ENCODE measurements at places on chromosomes 5 and 9.

- DNase-seq = no peak
Measured at GRCh38 chr9:2227144-2227867, 212.2 kb downstream of the SMARCA2 start.

DNA sequence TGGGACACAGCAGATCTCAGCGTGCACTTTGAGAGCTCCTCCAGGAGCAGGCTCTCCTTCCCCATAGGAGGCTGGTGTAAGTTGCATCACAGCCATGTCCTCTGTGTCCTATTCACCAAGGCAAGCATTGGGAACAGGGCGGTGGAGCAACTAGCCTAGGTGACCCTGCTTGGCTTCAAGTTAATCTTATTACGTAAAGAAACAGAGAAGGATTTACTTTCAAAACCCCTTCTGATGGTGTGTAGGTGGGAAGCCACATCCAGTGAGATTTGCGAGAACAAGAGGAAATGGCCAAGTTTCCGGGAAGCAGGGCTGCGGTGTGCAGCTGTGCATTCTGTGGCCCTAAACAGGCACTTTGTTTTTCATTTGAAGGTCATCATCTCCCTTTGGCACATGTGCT, 80.2 kb downstream of the TRIO start:
- no peak for DNase-seq

DNA sequence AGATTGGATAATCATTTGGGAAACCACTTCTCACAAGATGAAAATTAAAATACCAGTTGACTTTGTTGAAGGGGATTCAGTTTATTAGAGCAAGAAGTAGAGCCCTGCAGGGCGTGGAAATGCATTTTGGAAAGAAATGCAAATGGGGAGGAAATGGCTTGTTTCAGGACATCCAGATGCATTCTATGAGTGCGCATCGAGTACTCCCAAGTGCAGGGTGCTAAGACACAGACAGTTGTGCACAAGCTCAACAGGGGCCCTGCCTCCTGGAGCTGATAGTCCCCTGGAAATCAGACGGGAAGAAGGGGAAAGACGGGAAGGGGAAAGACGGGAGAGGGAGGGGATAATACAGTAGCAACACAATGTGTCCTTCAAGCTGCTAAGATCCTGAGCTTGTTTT, 64.0 kb downstream of the NSUN2 start:
- no peak for DNase-seq

DNA sequence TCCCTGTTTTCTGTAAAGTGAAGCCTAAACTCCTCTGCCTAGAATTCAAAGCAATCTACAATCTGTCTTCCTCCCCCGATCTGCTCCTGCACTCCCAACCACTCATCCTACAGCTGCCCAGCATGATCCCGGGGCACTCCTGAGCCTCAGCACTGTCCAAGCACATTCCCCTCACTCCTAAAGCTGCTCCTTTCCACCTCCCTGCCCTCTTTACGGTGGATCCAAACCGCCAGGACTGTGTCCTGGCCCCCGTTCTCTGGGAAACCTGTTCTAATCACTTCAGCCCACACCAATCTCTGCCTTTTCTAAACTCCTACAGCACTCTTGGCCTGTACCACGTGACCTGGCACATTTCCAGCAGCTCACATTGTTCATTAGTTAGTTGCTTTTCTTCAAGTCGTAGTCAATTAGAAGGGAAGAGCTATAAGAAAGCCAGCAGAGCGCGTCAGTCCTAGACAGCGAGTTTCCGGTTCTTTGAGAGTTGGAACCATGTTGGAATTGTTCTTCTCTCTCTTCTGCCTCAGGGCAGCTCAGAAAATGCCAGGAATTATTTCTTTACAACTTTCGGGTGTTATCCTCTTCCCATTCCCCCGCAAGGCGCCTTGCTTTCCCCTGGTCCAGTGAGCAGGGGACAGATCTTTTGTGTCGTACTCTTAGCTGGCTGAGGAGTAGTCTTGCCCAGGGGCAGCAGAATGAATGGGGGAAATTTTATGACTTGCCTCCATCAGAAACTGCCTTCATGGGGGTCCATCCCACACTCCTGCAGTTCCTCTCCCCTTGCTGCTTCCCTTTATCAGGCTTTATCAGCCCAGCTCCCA, 60.7 kb downstream of the NRG2 start:
- no peak for DNase-seq

DNA sequence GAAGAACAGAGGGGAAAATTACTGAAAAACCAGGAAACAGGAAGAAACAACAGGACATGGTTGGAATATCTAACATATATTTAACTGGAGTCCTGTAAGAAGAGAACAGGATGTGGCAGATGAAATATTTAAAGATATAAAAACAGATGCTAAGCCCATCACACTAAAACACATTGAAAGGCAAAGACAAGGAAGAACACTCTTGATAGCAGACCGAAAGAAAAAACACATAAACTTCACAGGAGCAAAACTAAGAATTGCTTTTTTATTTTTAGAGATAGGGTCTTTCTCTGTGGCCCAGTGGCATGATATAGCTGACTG, 324.4 kb upstream of the ARRDC3 start:
- DNase-seq = no peak

GRCh38 chr5:37882636-37883035, 42.8 kb upstream of the GDNF start:
- DNase-seq = no peak

DNA sequence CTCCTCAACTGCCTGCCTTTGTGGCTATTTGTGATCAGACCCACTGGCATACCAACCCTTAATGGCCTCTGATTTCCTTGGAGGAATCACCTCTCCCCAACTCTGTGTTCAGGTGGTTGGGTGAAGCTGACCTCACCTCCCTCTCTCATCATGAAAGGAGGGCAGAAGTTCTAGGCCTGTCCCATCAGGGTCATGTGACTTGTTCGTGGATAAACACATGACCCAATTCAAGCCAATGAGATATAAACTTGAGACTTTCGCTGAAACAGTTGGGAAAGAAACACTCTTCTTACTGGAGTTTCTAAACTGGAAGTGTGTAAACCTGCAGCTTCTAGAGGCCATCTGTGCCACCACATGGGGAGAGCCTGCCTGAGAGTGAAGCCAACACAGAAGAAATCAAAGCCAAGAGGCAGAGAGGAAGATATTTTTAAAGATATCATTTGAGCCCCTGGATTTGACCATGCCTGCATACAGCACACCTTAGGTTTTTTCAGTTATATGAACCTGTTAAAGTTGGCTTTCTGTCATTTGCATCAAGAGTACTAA, 5.8 kb downstream of the GABBR2 start:
- DNase-seq = no peak

GRCh38 chr5:54601411-54602230, 84.1 kb downstream of the SNX18 start:
- DNase-seq = no peak

DNA sequence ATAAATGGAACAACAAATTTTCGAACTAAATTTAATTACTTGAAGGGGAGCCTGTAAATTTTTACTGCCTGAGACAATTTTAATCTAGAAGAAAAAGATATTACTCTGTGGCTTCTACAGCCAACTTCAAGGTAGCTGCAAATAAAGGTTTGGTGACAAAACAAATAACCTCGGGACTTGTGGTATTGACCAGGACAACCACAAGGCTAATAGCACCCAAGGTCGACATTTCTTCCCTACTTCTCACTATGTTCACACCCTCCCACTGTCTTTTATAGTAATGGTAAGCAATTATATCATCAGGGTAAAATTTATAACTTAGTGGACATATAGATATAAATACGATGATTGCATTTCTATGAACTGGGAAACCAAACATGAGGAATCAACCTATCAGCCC, 67.9 kb upstream of the SPINK5 start:
- no peak for DNase-seq

DNA sequence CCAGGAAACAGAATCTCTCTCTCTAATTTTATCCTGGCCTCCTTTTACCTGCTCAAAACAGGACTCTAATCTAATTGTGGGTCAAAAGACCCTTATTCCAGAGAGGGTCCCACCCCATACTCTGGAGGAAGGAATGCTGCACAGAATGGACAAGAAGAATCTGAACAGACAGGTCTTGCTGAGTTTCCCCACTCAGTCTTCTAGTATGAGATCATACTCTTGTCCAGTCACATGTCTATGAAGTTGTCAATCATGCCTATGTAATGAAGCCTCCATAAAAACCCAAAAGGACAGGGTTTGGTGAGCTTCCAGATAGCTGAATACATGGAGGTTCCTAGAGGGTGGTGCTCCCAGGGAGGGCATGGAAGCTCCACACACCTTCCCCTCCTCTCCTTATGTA, 123.9 kb upstream of the FER start:
- DNase-seq = no peak

- no peak for DNase-seq
Measured at GRCh38 chr9:3858961-3859360, 333.2 kb upstream of the RFX3 start.

- DNase-seq = peak; percentile 24
Measured at GRCh38 chr9:72305102-72305546, 59.9 kb downstream of the ZFAND5 start.

GRCh38 chr9:133048595-133048994, 13.2 kb upstream of the CEL start:
- no peak for DNase-seq

DNA sequence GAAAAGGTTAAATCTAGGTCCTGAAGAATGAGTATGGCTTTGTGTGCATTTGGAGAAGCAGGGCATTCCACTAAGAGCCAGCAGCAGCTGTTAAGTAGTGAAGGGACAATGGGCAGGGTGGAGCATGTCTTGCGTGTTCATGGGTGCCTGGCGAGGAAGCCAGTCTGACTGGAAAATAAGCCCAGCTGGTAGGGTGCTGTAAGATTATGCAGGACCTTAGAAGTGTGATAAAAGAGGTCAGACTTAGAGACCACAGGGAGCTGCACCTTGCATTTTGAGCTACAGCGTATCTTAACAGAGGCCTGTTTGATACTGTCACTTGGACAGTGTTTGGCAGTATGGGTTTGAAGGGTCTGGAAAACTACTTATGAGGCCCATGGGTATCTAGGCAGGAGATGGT, 131.7 kb upstream of the ELL2 start:
- no peak for DNase-seq

GRCh38 chr9:8904771-8905515, 1105.4 kb upstream of the DMAC1 start:
- DNase-seq = no peak

DNA sequence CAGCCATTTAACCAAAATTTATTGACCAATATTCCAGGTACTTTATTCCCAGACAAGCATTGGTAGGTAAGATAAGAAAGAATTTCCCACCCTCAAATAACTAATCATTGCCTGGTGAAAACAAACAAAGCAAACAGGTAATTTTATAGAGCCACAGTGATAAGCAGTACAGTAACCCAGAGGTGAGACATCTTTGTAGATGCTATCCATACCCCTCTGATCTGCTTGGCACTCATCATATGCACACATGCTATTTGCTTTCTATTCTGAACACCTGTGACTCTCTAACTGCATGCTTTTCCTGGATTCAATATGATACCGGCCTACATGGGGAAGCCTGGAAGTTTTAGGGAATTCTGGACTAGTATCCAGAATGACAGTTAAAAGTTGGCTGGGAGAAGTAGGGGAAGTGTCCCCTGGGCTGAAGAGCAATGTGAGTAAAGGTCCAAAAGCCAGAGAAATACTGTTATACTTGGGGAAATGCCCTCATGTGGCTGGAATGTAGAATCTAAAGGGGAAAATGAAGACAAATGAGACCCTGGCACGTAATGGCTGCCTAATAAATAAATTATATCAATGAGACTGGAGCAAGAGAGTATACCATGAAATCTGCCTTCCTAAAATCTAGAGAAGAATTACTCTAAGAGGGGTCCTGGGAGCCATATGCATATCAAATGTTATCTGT, 243.8 kb upstream of the ADAMTSL1 start:
- DNase-seq = no peak

- DNase-seq = no peak
Measured at GRCh38 chr5:140408750-140409241, 7.2 kb downstream of the ANKHD1 start.

DNA sequence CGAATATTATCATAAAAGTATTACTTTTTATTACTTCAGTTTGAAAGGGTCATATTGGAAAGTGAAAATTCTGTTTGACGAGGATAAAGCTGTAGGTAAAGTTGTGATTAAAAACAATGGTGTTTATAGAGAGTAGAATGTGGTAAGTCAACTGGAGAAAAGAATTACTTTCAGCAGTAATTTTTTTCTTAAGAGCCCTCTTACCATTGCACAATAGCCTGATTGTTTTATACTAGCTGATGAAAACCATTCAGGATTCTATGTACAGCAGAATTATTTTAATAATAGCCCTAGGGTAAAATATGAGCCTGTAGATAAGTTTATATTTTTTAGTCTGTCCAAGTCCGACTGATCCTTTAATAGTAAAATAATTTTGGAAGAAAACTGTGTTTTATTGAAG, 16.6 kb downstream of the CDC42SE2 start:
- DNase-seq = no peak

- no peak for DNase-seq
Measured at GRCh38 chr5:140250386-140250785, 52.5 kb downstream of the PFDN1 start.

GRCh38 chr5:57754616-57755015, 272.0 kb upstream of the ACTBL2 start:
- no peak for DNase-seq

DNA sequence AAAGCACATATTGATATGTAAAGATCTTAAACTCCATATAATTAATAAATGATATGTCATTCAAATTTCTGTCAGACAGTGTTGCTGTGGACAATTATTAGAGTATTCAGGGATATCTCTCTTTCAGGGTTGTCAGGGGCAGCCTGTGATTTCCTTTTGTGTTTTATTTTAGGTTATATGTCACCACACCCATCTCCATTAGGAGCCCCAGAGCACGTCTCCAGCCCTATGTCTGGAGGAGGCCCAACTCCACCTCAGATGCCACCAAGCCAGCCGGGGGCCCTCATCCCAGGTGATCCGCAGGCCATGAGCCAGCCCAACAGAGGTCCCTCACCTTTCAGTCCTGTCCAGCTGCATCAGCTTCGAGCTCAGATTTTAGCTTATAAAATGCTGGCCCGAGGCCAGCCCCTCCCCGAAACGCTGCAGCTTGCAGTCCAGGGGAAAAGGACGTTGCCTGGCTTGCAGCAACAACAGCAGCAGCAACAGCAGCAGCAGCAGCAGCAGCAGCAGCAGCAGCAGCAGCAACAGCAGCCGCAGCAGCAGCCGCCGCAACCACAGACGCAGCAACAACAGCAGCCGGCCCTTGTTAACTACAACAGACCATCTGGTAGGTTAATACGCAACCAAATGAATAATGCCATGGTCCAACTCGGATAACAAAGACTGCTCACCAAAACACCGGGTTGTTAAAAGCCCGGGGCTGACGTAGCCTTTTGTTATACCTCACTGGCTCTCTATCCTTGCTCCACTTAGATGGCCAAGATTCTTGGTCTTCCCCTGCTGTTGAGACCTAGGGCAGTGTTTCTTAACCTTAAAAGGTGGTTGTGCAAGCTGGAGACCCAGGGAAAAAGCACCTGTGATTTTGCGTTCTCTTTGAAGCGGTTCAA, 24.4 kb downstream of the SMARCA2 start:
- DNase-seq = no peak

DNA sequence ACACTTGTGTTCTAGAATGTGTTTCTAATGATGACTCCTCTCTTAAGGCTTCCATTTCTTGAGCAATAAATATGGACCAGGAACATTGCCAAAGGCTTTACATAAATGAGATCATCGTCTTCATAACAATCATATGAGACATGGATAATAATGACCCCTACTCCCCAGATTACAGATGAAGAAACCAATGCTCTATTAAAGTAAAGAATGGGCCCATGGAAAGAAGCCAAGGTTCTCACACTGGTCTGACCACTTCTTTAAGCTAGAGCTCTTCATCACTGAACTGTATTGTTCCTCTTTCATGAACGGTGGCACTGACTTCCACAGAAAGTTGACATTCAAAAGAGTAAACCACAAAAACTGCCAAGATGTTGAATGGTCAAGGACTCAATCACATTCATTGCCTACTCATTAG, 65.3 kb downstream of the MARCHF3 start:
- DNase-seq = no peak

- no peak for DNase-seq
Measured at GRCh38 chr5:160134332-160134731, 15.1 kb upstream of the PWWP2A start.
